ENCODE measurements at places on chromosomes 3 and 15.

GRCh38 chr15:44882499-44882968 is 74.0 kb upstream of the TERB2 start:
- DNase-seq, result no peak

DNA sequence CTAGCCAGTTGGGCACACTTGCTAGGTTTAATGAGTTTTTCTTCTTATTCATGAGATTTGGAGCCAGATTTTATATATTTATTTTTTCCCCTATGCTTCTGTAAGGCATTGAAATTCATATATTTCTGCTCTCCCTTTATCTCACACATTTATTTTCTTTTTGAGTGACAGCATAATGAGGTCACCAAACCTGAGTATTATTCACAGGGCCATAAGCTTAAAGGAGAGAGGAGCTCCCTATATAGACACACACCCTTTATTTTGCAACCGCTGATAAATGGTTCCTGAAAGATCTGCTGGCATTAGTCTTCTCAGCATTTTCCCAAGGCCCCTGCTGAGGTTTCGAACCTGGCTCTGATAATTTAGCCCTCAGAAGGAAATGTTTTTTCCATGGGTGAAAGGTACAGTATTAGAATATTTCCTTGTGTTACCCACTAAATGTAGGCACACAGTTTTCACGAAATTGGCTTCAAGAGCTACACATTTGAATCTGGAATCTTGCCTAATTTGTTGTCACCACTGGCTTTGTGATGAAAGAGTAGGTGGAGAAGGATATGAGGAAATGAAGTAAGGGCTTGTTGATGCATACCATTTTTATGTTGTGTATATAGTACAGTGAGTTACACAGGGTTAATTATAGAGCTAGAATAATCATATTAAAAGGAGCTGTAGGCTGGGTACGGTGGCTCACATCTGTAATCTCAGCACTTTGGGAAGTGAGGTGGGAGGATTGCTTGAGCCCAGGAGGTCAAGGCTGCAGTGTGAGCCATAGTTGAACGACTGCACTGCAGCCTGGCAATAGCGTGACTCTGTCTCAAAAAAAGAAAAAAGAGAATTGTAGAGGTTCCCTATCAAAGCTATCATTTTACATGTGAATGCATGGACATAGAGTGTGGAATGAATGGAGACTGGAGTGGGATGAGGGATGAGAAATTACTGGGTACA is 6.5 kb downstream of the KLHL18 start:
- no peak for DNase-seq

DNA sequence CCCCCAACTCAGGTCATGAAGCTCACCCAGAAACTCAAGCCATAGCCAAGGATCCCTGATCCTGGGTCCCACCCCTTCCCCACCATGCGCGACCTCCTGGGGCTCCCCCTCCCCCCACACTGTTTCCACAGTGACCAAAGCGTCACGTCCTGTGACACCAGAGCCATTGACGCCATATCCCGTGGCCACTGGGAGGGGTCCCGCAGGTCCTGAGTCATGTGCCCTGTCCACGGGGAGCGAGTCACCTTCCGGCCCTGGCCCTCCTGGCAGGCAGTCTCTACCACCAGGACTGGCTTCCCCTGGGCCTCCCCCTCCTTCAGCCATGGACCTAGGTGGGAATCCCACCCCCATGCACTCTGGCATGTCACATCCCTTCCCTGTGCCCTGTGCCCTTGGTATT is 15.6 kb downstream of the SEMA3F start:
- DNase-seq, result no peak

DNA sequence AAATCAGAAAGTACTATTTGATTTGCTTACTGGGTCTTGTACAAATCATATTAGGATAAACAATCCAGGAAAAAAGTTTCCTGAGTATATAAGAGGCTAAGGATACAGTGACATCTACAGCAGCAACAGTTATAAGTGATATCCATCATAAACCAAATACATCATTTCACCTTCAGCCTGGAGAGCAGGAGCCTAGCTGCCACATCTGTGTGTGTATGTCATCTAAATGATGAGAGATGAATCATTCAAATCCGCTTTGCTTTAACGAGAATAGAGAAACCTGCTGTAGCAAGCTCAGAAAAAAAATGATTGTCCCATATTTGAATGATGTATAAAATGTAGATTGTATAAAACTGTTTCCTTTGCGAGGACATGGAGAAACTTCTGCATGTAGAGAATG is 841.4 kb downstream of the SI start:
- no peak for DNase-seq

DNA sequence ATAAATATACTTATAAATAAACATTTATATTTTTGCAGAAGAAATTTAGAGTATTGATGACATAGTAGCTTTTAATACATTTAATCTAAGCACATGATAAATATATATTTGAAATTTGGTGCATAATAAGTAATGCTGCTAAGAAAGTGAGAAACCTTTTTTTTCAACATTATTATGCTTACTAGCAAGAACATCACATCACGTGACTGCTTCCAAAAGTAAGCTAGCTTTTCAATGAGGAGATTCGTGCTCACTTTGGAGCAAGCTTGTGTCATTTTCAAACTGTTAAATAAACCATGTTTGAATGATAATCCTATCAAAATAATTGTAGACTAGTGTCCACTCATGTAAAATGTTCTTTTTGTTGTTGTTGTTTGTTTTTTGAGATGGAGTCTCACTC is 109.0 kb upstream of the SLC4A7 start:
- DNase-seq, result no peak

DNA sequence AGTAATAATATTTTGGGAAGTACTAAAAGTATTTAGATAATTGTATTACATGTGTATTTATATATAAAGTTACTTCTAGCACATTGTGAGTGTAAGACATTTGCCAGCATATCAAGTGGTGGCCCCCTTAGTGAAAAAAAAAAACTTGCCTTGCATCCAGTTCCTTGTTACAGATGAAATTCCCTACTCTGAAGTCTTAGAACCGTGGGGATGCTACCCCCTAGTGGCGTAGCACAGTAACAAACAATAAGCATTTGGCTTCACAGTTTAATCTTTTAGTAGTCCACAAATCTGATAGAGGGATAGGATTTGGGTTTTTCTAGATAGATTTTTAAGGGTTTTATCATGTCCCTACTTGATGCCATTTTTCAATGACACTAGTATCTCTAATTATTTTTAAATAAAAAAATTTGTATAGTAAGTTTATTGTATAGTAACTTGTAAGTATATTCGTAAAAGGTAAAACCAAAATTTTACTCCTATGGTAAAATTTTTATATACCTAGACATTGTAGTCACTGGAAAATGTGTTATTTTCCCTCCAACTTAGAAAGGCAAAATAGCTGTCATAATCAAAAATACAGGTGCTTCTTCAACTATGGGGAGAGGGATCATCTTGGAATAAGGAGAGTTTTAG is 14.3 kb downstream of the SMC4 start:
- DNase-seq, result peak; percentile 49

GRCh38 chr3:167684388-167684993 is 30.7 kb upstream of the WDR49 start:
- DNase-seq, result no peak

DNA sequence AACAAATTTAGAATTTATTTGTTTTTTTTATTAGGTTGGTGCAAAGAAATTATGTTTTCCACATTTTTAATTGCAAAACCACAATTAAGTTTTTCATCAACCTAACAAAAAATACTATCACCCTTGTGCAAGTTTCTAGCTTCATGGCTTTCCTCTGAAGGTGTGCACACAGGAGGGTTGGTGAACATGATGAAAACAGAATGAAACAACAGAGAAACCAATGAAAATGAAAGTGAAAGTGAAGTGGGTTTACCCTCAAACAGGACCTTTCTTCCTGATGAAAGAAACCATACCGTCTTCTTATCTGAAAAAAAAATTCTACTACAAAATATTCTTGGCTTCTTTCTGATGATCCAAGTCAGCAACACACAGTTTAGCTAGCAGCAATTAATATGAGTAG is 71.9 kb upstream of the FEZF2 start:
- DNase-seq, result no peak

DNA sequence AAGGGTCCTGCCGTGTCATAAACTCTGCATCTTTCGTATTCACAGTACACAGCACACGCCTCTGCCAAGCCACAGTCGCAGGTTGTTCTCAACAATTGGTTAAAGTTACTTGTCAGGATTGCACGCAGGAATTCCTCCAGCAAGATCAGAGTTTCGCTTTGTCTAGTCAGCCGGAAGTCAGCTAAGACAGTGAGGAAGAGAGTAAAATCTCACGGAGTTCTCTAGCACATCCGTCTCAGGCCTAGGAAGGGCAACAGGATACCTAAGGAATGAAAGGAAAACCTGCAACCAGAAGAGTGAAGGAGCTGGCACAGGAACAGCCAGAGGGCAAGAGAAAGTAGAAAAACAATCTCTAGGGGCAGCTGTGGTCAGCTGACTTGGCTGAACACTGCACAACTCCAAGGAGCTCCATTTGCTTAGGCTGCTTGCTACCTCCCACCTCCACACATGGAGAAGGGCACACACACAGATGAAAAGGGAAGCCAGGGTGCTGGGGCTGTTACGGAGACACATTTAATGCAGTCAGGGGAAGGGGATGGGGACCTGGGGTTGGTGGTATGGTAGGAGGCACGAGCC is 23.7 kb downstream of the RORA start:
- DNase-seq, result no peak

GRCh38 chr3:6504834-6505233 is 356.1 kb upstream of the GRM7 start:
- DNase-seq, result no peak

Data from stimulated activated CD8-positive, alpha-beta memory T cell treated with anti-CD3 and anti-CD28 coated beads, Interleukin-2, amount 100 ng/mL, for 1 hour (primary cell).